ENCODE measurements at places on chromosomes 3 and 15.

GRCh38 chr3:17110660-17111396 is 226.1 kb downstream of the PLCL2 start:
- no peak for ATAC-seq

- no peak for ATAC-seq
These were observed 71.8 kb downstream of the DTWD1 start for GRCh38 chr15:49692514-49693090.

DNA sequence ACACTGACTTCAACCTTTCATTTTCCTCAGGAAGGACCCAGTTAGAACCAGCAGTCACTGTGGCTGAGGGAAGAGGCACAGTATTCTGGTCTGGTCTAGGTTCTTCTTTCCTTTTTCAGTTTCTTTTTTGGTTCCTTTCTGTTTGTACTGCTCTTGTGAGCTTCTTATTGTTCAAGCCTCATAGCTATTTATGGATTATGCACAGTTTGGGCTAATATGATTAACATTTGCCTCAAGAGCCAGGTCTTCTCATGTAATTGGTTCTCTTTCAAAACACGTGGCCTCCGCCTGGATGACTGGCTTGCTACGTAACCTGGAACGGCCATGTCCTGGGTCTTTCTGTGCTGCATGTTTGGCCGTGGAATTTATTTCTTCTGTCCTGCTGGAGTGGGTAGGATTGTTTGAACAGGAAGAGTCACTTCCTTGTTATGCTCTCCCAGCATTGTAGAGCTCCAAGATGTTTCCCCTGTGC is 43.3 kb downstream of the RBMS3 start:
- ATAC-seq = peak; percentile 89

- no peak for ATAC-seq
These were observed 266.6 kb upstream of the TBL1XR1 start for GRCh38 chr3:177463863-177464262.

DNA sequence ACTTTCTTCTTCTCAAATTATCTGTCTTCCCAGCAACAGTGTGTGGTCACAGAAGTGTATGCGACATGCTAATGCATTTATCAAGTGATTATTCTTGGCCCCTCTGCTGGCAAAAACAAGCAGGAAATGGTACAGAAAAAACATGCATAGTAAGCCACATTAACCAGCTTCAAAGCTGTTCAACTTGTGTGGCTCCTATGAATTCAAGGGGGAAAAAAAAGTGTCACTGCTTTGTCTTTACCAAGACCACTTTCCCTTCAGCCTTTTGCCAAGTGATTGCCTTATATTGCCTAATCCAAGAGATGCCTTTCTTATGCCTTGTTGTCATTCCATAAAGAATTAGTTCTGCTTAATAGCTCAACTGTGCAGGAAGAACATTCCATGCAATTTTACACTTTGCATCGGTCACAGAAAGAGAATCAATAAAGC is 39.1 kb downstream of the PRTG start:
- no peak for ATAC-seq

GRCh38 chr3:47193871-47194859 is 30.3 kb upstream of the SETD2 start:
- no peak for ATAC-seq

- ATAC-seq = no peak
These were observed 245.0 kb upstream of the TOPAZ1 start for GRCh38 chr3:43996379-43997301.

DNA sequence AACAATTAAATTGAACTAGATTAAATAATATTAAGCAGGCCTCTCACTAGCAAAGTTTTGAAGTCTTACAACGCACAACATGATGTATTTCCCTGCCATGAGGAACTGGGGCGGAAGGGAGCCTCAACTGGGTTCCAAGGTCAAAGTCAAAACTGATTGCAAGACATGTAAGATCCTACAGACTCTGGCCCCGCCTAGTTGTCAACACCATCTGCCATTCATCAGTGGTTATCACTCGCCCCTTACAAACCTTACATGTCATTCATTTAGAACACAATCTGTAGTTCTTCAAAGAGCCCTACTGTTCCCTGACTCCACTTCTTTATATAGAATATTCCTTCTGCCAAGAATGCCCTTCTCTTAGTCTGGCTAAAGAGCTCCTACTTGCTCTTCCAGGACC is 10.0 kb downstream of the ATP13A3 start:
- ATAC-seq = no peak

- ATAC-seq = no peak
These were observed 170.6 kb upstream of the EPHA3 start for GRCh38 chr3:88936831-88937230.

- ATAC-seq = no peak
These were observed 41.8 kb upstream of the NEO1 start for GRCh38 chr15:73010154-73011152.

- no peak for ATAC-seq
These were observed 15.6 kb downstream of the ARRDC4 start for GRCh38 chr15:97976129-97976528.

- no peak for ATAC-seq
These were observed 28.2 kb downstream of the POC1A start for GRCh38 chr3:52126036-52126435.

DNA sequence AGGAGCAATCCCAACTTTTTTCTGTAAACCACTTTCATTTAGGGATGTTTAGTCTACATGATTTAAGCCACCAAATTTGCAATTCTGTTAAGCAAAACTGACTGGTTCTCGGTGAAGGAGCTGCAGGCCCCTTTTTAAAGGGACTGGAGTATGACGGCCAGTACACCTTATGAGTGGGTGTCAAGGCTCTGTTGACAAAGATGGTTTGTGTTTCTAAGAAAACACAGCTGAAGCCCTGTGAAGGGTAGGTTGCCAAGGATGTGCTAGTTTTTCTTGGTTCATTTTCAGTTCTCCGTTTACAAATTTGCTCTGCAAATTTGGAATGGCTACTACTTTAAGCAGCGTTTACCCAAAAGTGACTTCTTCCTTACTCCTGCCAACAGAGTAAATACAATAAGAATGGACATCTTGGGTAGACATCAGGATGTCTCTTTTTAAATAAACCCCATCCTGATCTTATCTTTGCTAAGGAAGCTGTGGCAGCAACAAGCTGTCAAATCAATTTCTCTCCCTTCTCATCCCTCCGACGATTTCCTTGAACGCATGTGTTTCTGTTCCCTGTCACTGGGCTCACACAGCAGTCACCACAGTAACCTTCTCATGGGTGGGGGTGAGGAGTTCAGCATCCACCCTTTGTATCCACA is 58.2 kb upstream of the CMTM8 start:
- ATAC-seq = no peak

- ATAC-seq = no peak
These were observed 5.7 kb downstream of the PLCH1 start for GRCh38 chr3:155739154-155739553.

- no peak for ATAC-seq
These were observed 4.0 kb downstream of the INAFM2 start for GRCh38 chr15:40327457-40327856.

GRCh38 chr3:26369133-26369532 is 253.4 kb upstream of the LRRC3B start:
- no peak for ATAC-seq

DNA sequence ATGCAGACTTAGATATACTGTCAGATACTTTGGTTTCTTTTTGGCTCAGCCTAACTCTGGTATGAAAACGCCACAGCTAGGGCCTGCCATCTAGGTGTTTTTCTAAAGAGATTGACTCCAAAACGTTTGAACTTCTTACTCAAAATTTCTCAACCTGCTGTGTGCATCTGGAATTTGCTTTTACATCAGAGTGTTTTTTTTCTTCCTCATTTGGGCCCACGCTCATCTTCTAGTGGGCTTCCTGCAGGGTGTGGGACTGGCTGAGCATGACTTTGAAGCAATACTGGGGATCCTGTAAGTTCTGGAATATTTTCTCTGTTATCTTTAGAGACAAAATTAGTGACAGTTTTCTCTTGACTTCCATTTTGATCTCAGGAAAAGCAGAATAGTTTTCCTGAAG is 117.8 kb downstream of the NR1D2 start:
- ATAC-seq = no peak

DNA sequence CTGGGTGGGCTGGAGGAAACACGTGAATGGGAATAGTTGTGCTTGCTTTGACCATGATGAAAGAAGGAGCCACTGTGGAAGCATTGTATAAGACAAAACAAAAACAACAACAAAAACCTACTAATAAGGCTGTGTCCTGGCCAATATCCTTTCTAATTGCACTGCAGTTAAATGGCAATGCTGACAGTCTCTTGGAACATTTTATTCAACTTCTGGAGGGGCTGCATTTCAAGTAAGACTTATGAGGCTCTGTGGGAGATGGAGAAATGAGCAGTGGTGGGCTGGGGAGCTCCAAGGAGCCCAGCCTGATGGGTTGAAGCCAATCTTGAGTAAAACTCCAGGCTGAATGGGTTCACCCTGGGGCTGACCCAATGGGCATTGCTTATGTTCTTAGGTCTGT is 99.8 kb upstream of the ROPN1 start:
- ATAC-seq = no peak

DNA sequence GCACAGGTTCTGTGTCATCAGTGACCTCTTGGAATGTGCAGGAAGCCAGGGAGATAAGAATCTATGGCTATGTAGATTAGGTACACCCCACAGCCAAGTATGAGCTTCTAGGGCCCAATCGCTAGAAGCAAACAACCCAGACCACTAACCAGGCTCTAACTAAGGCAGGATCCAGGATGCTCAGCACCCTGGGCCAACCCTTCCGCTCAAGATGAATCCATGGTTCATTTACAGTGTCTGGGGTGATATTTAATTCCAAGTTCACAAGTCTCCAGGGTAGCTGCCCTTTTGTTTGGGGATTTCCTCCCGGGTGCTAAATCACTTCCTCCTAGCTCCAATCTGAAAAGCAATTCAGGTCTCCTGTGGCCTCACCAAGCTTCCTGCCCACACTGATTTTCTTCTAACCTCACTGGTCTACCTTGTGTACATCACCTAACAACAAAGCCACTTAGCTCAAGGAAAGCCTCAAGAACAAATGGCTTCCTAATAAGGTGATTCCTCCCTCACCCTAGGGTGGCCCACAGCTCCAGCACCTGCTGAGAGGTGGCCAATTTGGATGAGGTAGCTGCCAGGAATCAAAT is 2.4 kb downstream of the EHD4 start:
- no peak for ATAC-seq

DNA sequence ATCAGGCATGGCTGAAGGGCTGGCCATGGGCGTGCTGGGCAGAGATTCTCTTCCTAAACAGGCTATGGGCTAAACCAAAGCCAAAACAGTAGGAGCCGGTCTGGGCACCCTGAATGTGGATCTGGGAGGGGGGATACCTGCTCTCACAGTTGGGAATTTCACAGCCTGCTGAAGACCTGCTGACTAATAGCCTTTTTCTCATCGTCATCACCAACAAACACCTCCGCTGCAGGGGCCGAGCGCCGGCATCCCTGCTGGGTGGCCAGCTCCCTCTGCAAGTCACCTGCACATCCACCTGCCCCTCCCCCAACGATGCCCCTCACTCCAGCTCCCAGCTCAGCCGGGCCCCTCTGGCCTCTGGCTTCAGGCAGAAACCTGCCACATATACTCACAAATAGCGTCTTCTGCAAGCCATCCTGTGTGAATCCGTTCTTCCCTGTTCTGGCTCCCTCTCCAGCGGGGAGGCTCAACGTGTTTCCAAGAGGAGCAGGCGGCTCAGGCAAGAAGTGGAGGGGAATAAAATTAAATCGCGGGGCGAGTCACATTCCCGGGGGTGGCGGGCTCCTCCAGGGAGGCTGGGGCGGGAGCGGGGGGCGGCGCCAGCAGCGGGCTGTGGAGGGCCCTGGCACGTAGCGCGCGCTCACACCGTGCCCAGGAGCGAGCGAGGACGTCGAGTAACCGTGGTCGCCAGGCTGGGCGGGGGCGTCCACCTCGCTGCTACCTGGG is 466 bp downstream of the IQSEC1 start:
- ATAC-seq = no peak

GRCh38 chr3:170095771-170096170 is 58.0 kb downstream of the GPR160 start:
- no peak for ATAC-seq

GRCh38 chr3:72289692-72290071 is 504.7 kb upstream of the PROK2 start:
- no peak for ATAC-seq

GRCh38 chr15:52417957-52418356 is 110.7 kb downstream of the MYO5A start:
- ATAC-seq = no peak

GRCh38 chr15:65115542-65115941 is 542 bp upstream of the UBAP1L start:
- no peak for ATAC-seq

DNA sequence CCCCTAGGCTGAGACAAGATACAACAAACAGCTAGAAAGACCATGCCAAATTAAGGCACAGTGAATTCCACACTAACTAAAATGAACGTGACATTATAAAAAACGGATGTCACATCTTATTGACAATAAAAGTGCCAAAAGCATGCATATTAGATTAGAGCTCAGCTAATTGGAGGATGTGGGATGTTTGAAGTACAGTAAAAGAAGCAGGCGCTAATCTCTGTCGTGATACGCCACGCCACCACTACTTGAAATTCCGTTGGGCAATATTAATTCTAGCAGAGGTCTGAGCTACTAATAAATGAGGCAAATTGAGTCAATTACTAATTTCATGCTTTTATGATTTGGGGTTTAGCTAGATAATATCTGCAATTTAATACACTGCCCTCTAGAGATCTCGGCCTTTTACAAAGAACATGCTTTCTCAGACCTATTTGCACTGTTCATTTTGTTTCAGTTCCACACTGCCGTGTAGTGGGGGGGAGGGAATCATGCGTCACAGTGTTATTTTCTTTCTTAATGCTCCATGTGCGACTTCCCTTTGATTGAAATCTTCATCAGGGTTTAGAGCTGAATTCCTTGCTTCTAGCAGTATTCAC is 52.9 kb upstream of the ROBO2 start:
- ATAC-seq = no peak

GRCh38 chr3:178849199-178849910 is 222.3 kb downstream of the ZMAT3 start:
- ATAC-seq = no peak

GRCh38 chr3:122410639-122411038 is 5.2 kb downstream of the WDR5B start:
- ATAC-seq = peak; percentile 55

DNA sequence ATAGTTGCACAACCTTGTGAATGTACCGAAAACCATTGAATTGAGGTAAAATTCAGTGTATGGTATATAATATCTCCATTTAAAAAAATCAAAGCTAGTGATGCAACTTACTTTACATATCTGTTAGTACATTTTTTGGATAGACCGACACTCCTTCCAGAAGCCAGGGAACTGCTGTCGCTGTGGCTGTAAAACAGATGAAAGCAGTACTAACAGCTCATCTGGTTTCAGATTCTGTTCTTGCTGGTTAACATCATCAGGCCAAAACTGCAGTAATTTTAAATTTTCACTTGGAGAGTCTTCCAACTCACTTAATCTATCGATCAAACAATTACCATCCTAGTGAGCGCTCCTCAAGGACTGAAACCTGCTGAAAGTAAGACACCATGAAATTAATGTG is 145.1 kb downstream of the LRRC28 start:
- no peak for ATAC-seq

GRCh38 chr3:117063930-117064329 is 354.4 kb downstream of the TUSC7 start:
- no peak for ATAC-seq

DNA sequence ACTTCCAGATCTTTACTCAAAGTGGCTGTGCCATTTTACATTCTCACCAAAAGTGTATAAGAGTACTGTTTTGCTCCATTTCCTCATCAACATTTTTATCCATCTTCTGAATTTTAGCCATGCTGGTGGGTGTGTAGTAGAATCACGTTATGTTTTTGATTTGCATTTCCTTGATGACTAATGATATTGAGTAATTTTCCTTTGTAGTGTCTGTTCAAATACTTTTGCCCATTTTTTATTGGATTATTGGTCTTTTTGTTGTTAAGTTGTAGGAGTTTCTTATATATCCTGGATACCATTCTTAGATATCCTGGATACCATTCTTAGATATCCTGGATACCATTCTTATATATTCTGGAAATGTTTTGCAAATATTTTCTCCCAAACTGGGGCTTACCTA is 344.9 kb downstream of the LRRC3B start:
- ATAC-seq = no peak

All from activated CD4-positive, CD25-positive, alpha-beta regulatory T cell treated with anti-CD3 and anti-CD28 coated beads, Interleukin-2, amount 50 U/mL, for 24 hours (primary cell).